NCI-H748 treated with DMSO at 0.1 percent for 48 hours (cell line): ENCODE measurements at places on chromosomes 5 and 9.

- no peak for DNase-seq
Measured at GRCh38 chr5:41335596-41336181, 122.4 kb upstream of the C6 start.

DNA sequence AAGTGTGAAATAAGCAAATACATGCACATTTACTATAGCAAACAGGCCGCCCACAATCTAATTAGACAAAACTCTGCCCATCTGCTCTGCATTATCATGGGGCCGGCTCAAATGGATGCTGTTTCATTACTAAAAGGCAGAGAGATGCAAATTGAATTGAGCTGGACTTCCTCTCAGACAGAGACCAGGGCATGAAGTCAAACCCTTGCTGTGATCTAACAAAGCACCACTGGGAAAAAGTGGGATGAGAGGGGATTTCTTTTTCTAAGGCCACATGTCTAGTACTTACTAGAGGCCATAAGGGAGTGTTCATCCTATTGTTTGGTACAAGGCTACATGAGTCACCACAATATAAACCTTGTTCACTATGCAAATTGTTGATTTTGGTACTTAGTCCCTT is 614.7 kb downstream of the ISL1 start:
- peak; percentile 95 for DNase-seq

- DNase-seq: no peak
Measured at GRCh38 chr9:90607701-90608516, 34.7 kb downstream of the DIRAS2 start.

DNA sequence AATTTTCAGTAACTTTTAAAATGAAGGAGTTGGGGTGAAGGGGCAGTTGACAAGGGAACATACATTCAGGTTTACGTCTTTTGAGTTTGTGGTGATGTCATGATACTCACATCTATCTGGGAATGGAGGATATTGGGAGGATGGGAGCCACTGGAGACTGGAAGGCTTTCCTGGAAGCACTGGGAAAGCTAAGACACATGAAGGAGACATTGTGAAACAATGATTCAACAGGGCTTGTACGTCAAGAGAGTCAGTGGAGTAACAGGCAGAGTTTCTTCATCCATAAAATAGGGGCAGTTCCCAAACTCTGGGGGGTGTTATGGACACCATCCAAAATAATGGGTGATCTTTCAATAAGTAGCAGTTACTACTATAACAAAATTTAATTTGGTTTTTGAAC is 572.8 kb downstream of the CCDC171 start:
- DNase-seq: no peak

DNA sequence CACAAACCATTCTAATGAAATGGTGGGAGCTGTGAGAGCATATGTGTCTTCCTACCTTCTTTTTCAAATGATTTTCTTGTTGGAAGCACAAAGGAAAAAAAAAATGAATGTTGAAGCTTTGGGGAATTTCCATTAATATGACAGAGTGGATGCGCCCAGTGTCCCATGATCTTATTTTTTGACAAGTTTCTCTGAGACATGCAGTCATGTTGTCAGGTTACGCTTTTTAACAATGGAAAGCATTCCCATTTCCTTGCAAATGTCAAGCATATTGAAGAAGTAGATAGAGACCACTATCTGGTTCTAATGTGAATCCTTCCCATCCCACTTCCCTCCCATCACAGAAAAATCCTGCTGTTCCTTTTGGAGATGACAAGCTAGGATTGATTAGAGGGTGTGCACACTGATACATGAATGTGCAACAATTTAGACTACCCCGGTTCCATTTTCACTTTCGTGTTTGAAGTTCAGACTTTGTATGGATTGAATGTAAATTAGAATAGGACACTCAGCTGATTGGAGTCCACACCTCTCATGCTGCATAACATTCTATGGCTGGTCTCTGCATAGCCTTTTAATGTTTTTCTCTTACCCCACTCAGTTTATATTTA is 919.4 kb downstream of the TLE4 start:
- DNase-seq: no peak

- no peak for DNase-seq
Measured at GRCh38 chr5:137245438-137245837, 253.7 kb downstream of the SPOCK1 start.

DNA sequence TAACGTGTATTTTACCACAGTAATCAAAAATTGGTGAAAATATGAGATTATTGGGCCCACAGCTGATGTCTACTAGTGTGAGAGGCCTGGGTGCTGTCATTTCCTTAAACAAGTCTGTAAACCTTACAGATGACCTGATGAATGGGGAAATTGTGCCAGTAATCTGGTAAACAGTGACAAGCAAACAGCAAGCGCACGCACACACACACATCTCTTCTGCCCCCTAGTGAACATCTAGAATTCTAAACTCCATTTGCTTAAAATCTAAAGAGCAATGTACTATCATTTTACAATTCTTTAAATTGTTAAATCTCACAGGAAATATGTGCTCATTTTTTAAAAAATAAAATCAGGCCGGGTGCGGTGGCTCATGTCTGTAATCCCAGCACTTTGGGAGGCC is 7.5 kb upstream of the RAPGEF1 start:
- peak; percentile 9 for DNase-seq

DNA sequence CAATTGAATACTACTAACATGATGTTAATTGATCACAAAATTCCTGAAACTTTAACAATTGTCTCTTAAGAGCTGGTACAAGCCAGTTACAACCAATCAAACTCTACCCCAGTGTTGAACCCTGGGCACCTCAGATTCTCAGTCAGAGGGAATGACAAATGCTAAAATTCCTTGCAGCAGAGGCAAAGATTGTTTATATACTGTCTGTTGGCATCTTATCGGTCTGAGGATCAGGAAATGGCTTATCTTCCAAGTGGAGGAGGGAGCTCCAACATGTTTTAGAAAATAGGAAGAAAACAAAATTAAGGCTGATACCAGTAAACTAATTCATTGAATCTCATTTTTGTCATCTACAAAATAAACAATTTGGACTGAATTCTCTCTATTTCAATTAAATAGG is 527.8 kb upstream of the ZNF608 start:
- DNase-seq: no peak

DNA sequence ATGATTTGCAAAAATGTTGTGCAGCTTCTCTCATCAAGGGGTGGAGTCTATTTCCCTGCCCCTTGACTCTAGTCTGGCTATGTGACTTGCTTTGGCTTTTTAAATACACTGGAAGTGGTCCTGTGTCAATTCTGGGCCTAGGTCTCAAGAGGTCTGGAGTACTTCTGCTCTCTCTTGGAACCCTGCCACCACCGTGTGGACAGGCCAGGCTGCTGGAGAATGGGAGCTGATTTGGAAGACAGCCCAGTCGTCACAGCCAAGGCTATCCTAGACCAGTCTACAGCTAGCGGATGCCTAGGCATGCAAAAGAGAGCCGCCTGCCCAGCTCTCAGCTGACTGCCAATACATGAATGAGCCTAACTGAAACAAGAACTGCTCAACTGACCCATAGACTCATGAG is 56.7 kb upstream of the CLINT1 start:
- DNase-seq: no peak
